ENCODE measurements at places on chromosomes 11 and 22.

DNA sequence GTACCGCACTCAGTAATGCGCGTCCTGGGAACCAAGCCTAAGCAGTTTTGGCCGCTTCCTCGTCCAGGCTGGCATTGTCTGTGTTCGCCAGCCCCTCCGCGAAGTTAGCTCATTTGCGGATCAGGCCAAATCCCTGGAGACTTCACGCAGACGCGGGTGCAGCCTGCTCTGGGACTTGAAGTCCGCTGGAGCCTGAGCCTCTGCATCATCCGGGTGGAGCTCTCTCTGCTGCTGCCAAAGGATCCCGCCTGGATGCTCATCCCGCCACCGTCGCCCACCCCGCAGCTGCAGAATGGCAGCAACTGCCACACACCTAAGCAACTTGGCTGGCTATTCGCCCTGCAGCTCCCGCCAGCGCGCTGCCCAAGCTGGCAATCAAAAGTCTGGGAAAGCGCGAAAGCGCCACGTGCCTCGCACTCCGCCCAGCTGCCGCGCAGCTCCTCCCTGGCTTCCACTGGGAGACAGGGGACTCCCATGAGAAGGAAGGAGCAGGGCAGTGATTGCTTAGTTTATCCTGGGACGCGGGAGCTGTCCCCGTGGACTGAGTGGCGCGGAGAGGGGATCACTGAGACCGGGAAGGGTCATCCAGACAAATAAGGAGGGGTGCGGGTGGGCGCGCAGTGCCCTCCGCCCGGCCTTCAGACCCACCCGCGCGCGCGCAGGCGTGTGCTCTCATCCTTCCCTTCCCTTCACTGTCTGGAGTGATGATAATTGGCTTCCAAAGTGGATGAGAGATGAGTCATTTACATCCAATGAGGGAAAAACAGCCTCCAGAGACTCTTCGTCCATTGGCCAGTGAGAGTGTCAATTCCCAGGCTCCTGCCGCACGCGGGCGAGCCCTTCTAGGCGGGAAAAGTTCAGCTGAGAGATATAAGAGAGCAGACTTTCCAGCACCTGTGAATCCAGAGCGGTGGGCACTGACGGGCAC lies 23.2 kb upstream of the GLYATL1B start:
- DNase-seq = no peak

GRCh38 chr11:110028921-110029320 lies 64.3 kb upstream of the ZC3H12C start:
- no peak for DNase-seq

DNA sequence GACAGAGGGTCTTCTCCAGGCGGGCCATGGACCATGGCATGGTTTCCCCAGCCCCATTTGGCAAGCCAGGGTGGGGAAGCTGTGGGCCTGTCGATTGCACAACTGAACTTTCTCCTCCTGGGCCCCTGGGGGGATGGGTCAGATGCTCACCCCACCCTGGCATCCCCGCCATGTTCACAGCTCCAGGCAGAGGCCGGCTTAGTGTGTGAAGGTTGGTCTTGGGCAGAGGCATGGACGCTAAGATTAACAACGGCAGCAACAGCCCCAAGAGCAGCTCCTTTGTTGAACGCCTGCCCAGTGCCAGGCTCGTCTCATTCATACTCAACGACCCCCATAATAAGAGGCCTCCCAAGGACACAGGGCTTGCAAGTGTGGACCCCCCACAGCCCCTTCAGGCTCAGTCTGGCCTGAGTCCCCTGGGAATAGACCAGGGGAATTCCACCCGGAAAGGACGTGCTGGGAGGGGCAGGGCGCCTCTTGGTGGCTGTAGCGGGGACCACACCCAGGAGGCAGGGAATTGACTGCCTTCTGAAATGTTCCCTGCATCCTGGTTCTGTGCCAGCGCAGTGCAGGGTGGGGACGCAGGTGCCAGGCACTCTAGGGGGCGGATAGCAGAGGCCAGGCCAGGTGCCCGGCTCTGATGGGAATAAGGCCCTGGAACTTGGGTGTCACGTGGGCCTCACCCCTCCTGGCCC lies 8.3 kb downstream of the TSPO start:
- DNase-seq = no peak

- DNase-seq = no peak
Measured at GRCh38 chr11:130633466-130633865, 185.0 kb downstream of the ADAMTS15 start.

DNA sequence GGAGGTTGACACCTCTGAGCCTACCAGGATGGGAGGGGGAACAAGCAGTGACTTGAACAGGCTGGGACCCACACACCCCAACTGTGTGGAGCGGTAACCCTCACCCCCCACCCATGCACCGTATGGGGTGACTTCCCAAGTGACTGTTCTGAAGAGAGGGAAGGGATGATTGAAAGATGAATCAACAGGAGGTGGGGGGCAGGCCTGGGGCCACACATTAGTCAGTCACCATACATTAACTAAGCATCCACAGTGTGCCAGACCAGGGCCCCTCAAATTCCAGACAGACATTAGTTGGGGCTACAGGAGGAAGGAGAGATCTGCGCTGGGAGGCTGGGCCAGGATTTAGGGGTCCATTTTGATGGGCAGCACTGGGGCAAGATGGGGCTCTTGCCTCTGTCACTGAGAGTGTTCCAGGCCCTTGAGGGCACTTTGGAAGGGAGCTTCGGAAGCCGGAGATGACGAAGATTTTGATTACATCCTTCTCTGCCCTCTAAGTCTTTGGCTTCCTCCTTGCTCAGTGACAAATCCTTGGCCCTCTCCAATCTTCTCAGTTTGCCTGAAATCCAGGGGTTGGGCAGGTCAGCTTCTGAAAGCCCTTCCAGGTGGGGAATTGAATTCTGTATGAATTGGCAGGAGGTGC lies 966 bp downstream of the SMTN start:
- no peak for DNase-seq

GRCh38 chr11:133829566-133829965 lies 15.7 kb downstream of the SPATA19 start:
- DNase-seq = no peak

GRCh38 chr11:12175694-12176241 lies 65.4 kb downstream of the MICAL2 start:
- no peak for DNase-seq

- no peak for DNase-seq
Measured at GRCh38 chr11:91129596-91129995, 906.7 kb upstream of the CHORDC1 start.

- DNase-seq = no peak
Measured at GRCh38 chr22:33270596-33270995, 212.4 kb upstream of the SYN3 start.

GRCh38 chr22:49334449-49334789 lies 493.3 kb downstream of the BRD1 start:
- no peak for DNase-seq

DNA sequence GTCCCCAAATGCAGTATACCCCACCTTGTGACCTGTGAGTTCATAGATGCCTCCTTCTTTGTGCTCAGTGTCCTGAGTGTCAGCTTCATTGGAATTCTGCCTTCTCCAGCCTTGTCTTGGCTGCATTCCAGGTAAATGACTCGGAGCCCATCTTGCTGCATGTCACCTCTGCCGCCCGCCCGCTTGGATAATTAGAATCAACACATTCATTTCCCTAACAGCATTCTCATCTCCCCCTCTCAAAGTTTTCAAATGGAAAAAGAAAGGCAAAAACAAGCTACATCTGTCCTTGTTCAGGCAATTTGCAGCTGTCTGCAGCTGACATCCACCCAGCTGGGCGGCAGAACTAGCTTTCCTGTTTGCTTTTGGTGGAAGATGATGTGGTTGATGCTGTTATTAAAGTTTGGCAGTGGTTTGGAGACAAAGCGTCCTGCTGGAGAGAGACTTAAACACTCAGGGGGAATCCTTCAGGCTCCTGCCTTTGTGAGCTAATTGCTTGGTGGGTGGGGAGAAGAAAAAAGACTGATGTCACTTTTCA lies 198.8 kb upstream of the SEZ6L start:
- DNase-seq = no peak

GRCh38 chr11:127191689-127192088 lies 191.1 kb upstream of the KIRREL3 start:
- DNase-seq = peak; percentile 73

DNA sequence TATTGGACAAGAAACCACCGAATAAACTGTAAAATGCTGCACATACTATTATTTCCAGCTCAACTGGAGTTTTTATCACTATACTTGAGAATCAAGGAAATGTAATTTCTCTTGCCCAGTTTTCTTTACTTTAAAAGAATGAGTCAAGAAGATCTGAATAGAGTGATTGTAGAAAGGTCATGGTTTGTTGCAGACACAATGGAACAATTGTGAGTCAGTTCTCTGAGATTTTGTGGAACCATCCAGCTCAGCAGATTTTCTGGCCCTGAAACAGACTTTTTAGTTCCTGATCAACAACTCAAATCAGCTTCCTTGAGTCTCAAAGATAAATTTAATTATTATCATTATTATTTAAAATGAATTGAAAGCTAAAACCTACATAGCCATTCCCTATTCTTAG lies 1.3 kb downstream of the TCN1 start:
- no peak for DNase-seq

DNA sequence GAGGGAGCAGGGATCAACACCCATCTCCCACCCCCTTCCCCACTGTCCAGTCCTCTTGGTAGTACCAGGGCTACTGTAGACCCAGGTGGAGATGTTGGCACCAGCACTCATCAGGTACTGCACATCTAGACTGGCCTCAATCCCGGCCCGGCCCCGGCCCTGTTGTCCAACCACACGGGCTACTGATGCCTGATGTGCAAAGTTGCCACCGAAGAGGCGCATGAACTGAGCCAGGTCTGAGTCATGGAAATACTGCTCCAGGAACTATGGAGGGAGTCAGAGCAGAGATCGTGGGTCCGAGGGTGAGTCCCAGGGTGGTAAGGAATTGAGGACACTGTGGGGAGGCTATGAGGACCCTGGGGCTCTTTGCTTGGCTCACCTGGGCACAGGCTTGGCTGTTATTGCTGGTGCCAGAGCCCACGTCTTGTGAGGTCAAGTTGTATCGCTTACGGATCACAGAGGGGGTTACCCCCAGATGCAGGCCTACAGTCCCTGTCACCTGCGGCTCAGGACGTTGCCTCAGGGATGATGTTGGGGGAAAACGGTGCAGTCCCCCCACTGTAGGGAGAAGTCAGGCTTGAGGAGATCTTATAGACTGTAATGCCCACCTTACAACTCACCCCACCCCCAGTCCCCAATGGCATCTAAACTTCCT lies 2.5 kb downstream of the TPP1 start:
- DNase-seq = no peak

DNA sequence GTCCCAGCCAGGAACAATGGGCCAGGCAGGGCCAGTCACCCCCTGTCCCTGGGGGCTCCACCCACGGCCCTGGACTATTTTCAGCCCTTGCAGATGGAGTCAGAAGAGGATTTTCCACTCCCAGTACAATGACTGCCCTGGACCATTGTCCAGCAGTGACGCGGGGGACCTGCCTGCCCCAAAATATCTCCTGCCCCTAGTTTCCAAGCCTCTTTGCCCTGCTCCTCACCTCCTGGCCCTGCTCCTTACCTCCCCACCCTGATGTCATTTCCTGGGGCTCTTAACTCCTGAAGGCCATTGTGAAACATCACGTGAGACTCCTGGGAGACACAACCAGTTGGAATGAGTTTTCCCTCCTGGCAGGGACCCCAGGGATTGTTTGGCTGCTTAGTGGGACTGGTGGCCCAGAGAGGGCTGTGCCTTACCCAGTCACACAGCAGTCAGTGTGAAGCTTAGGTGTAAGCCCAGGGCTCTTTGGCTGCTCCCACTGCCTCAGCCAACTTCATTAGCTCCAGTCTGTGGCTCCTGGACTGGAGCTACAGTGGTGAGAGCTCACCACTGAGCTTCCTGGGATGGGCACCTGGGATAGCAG lies 22.2 kb downstream of the P2RY2 start:
- DNase-seq = no peak

DNA sequence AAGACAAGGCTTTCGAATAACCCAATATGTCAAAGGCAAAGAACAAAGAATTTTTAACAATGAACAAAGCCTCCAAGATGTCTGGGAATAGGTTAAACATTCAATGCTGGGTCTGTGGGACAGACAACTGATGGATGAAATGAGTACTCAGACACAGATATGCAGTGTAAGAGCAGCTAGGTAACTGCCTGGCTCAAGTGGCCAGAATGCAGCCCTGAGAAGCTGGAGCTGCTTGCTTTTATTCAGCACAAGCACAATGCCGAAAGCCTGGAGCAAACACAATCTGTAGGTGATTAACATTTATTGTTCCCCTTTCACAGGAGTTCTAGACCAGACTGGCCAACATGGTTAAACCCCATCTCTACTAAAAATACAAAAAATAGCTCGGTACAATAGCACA lies 24.0 kb downstream of the GLYAT start:
- no peak for DNase-seq

DNA sequence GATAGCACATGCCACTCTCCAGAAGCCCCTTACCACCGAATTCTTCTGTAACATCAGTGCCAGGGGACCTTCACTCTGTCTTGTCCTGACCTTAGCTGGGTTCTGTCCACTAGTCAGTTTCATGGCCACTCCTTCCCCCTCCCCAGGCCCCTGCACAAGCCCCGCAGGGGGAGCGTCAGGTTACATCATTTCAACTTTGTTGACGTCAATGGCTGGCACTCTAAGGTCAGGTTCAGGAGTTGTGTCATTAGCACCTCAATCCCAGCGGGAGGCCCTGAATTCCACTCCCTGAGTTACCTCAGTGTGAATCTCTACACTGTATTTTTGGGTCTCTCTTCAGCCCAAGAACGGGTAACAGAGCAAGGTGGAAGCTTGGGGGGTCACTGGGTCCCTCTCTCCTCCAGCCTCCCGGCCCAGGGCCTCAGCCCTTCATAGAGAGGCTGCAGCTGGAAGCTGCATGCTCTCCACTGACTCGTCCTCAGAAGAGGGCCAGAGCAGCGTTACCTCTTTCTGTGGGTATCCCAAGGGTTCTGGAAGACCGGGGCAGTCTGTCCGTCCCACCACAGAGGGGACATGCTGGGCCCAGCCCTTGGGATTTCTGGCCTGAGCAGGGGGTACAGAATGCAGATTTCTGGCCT lies 10.3 kb downstream of the USH1C start:
- DNase-seq = no peak

DNA sequence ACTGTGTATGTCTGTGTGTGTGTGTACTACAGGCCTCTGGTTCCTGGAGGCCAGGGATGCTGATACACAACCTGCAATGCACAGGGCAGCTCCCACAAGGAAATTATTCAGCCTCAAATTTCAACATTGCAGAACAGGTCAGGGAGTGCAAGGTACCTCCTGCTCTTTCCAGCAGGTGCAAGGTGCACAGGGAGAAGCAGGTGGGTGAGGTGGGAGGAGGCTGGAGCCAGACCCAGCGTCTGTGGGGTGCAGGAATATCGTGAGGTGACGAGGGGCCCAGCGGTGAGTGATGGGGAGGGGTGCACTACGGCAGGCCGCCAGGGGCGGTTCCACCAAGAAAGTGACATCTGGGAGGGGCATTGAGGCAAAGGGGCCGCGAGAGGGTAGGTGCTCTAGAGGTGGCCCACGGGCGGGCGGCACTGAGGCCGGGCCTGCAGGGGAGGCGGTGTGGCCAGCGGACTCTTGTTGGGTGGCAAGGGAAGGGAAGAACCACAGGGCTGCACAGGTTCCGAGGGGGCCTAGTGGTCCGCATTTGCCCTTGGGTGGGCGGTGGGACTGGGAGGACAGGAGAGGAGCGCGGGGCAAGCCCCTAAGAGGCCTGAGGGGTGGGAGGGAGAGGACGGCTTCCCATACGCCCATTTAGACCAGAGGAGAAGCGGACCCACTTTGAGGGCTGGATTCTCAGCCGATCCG lies 21.6 kb downstream of the DGCR6L start:
- DNase-seq = no peak

- no peak for DNase-seq
Measured at GRCh38 chr11:97351939-97352338, 962.1 kb downstream of the JRKL start.

GRCh38 chr11:115153135-115153534 lies 351.1 kb downstream of the CADM1 start:
- DNase-seq = no peak

Measured in NCI-H1436 treated with DMSO at 0.1 percent for 48 hours (cell line).